ENCODE measurements at places on chromosomes 11 and 22. TPM values are rescaled to one million over a fixed set of nuclear protein-coding genes. Genes with fewer than 3 reads are reported as not detected.

The BARX2 gene
- polyA plus RNA-seq = not detected

The IGSF9B gene
- polyA plus RNA-seq = 1.4 TPM

The KDM4E gene
- polyA plus RNA-seq = not detected

The TBX10 gene
- polyA plus RNA-seq = not detected

The EMSY gene
- polyA plus RNA-seq = 24.5 TPM

DNA sequence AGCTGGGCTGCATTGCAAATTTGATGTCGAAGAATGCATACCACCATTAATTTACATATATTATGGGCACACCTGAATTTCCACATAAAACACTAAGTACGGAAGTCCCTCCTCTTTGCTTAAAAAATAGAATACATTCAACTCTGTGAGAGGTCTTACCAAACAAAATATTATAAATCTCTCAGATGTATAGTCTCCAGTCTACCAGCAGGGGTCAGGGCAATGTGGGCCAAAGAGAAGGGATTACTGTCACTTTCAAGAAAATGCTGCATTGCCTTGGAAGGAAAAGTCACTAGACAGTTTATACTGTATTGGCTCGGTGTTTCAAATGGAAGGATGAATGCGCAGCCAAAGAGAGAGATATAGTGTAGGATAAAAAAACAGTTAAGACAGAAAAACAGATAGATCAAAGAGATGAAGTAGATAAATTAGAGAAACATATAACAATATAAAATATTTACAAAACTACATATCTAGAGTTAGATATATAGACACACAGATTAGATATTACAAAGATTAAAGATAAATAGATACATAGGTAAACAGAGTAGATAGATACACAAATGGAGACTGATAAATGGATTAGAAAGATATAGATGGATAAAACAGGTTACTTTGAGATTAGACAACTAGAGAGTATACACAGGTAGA, 20.9 kb downstream of the SERGEF start:
- peak; percentile 54 for DNase-seq
- no peaks in the 10 kb centered on the region for H3K27me3 ChIP-seq
- no peak overlapping the region for H3K27ac ChIP-seq
- H3K36me3 ChIP-seq = peaks cover 30% of the 10 kb centered on the region
- no peak overlapping the region for H3K4me3 ChIP-seq
- H3K4me1 ChIP-seq = no peaks in the 10 kb centered on the region

DNA sequence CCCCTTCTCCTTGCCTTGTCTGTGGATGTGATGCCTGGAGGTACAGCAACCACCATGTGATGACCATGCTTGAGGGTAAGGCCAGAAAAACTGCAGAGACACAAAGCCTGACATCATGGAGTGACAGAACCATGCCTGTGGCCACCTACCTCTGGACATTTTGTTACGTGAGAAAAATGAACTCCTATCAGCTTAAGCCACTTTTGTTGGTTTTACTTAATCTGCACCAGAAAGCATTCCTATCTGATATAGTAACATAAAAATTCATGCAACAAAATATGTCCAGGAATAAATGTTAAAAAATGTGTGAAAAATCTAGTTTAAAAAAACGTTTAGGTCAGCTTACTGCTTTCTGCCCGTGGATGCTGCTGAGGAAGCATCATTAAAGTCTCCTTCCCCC, 42.6 kb upstream of the P4HA3 start:
- DNase-seq = no peak
- H3K36me3 ChIP-seq = no peaks in the 10 kb centered on the region
- no peaks in the 10 kb centered on the region for H3K4me1 ChIP-seq
- no peaks in the 10 kb centered on the region for H3K27me3 ChIP-seq
- H3K4me3 ChIP-seq = no peak overlapping the region

DNA sequence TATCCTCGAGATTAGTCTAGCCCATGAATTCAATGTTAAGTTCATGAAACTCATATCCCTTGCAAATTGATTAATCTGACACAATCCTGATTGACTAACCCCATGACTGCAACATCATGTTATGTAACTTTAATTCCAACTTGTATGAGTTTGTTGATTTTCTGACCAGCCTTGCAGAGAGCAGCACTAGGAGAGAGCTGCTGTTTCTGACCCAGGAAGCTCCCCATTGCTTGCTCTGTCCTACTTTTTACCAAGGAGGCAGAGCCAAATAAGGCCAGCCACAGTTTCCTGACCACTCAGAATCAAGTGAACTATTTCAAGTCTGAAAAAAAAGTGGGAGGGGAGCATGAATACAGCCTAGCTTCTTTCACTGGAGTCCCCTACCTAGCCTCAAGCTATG, 13.2 kb downstream of the MPZL3 start:
- H3K27me3 ChIP-seq = no peaks in the 10 kb centered on the region
- H3K27ac ChIP-seq = no peak overlapping the region
- H3K4me1 ChIP-seq = peaks cover 50% of the 10 kb centered on the region
- H3K36me3 ChIP-seq = peaks cover 17% of the 10 kb centered on the region
- peak overlapping the region; percentile 5 for H3K4me3 ChIP-seq

GRCh38 chr11:30741039-30741550, 154.9 kb upstream of the MPPED2 start:
- no peaks in the 10 kb centered on the region for H3K36me3 ChIP-seq
- H3K27me3 ChIP-seq = no peaks in the 10 kb centered on the region
- no peak overlapping the region for H3K27ac ChIP-seq
- DNase-seq = no peak

DNA sequence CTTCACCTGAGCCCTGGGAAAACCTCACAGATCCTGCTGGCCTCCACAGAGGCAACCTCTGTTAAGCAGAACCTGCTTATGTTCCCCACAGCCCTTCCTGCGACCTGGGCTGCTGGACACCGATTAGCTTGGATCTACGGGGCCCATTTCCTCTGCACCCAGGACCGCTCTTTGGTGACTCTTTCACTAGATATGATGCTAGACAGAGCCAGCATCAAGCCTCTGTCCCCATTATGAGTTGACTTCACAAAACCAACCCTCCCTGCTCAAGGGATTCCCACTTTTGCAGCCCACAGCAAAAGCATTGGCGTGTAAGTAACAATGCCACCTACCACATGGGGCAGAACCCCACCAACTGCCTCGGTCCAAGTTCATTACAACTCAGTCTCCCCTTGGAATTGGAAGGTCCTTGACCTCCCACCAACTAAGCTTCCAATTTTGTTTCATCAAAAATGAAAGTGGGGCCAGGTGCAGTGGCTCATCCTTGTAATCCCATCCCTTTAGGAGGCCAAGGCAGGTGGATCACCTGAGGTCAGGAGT, 15.2 kb upstream of the TMPRSS4 start:
- H3K4me3 ChIP-seq = no peak overlapping the region
- H3K4me1 ChIP-seq = no peaks in the 10 kb centered on the region
- no peak for DNase-seq

- no peak for DNase-seq
- no peak overlapping the region for H3K27ac ChIP-seq
- H3K4me3 ChIP-seq = no peak overlapping the region
- H3K36me3 ChIP-seq = no peaks in the 10 kb centered on the region
These were observed 37.1 kb upstream of the TLCD5 start for GRCh38 chr11:120288021-120288420.

- H3K36me3 ChIP-seq = no peaks in the 10 kb centered on the region
- no peak for DNase-seq
- H3K27me3 ChIP-seq = no peaks in the 10 kb centered on the region
- H3K27ac ChIP-seq = no peak overlapping the region
- no peaks in the 10 kb centered on the region for H3K4me1 ChIP-seq
These were observed 11.3 kb upstream of the RAG2 start for GRCh38 chr11:36609383-36609782.

GRCh38 chr22:38240734-38241252, 32.0 kb downstream of the TMEM184B start:
- DNase-seq = no peak
- H3K27me3 ChIP-seq = no peaks in the 10 kb centered on the region
- H3K27ac ChIP-seq = no peak overlapping the region
- H3K36me3 ChIP-seq = no peaks in the 10 kb centered on the region
- no peak overlapping the region for H3K4me3 ChIP-seq

DNA sequence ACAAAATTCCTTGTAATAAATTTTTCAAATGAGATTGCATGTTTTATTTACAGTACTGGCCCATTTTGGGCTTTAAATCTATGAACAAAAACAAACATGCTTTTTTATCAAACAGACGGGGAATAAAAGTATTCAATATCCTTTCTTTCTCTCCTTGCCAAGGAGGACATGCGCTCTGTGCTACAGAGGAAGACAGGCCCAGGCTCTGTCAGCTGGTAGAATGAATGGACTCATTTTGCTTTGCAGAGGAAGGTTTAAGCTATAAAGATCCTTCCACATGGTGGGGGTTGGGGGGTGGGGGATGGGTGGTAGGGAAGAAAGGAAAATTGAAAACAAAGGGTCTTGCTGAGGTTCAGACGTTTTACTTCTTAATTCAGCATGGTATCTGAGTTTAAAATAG, 575.6 kb downstream of the INSC start:
- no peaks in the 10 kb centered on the region for H3K4me1 ChIP-seq
- H3K36me3 ChIP-seq = no peaks in the 10 kb centered on the region
- no peak overlapping the region for H3K27ac ChIP-seq
- DNase-seq = no peak
- no peak overlapping the region for H3K4me3 ChIP-seq

DNA sequence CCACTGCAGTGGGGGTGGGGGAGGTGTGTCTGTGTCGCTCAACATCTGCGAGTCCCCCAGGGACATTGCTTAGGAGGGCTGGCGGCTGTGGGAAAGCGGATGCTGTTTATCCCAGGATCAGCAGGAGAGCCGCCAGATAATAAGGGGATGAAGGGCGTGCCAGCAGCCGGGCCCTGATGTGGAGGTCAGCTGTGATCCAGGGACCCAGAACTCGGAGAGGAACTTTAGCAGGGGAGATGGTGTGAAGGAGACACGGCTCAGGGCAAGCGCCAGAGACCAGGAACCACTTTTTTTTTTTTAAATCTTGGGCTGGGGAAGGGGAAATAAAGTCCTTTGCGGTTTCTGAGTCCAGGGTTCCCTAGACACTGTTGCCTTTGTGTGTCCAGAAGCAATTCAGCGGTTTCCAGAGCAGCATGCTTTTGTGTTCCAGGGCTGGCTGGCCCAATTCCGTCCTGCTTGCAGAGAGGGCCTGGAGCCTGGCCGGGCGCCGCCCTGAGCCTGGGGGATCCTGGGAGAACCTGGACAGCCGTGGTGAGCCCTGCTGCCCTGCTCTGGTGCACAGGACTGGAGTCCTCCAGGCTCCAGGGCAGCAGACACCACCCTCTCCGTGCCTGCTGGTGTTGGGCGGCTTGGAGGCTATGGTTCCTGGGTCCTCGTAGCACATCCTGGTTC, at the start of gene GRAMD4:
GRAMD4 (plus strand) TSS at position 557 of the 672 bp plus-strand sequence. CDS start 6,414 bp downstream, outside the sequence.
- no peaks in the 10 kb centered on the region for H3K36me3 ChIP-seq
- H3K27ac ChIP-seq = no peak within 1 kb of the TSS
- H3K4me3 ChIP-seq = no peak within 1 kb of the TSS
- no peak for DNase-seq
